Sciatic nerve (tissue), 2 donors: ENCODE measurements at places on chromosomes 7 and 10.

GRCh38 chr7:47720141-47720906 is 138.4 kb upstream of the TNS3 start:
- DNase-seq: no peak

GRCh38 chr7:84914598-84914997 is 272.3 kb downstream of the SEMA3D start:
- no peak for DNase-seq

DNA sequence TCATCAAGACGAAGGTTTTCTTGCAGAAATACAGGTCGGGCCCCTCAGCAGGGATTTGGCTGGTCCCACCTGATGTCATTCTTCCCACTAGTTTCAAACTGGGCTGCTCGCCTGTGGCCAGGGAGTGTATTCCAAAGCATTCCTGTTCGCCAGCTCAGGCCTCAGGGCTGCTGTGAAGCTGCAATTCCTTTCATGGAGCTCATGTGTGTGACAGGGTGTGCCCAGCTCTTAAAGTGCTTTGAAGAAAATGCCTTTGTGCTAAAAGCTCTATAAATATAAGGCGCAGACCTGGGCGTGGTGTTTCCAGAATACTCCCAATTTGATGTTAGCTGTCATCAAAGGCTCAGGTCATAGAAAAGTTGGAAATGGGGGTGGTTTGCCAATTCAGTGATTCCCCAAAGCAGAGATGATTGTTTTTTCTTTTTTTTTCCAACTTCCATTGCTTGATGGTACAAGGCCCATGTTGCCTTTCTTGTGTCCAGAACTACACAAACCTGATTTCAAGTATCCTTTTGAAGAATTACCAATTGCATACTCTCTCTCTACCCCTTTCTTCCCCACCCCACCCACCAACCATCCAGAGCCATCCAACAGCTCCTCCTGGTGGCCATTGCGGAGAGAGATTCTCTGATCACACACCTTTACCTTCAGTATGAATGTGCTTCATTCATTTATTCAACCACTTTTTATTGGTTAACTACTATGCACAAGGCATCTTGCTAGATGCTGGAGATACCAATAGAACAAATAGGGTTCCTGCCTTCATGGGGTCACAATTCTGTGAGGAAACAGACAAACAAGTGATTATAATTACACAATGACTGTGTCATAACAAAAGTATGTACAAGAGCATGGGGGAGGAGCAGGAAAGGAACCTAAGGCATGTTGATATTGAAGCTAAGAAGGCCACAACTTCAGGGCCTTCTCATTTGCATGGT is 297.3 kb upstream of the LYZL1 start:
- no peak for DNase-seq

- DNase-seq: no peak
Observed at GRCh38 chr7:138992052-138992531, 10.9 kb upstream of the KIAA1549 start.

DNA sequence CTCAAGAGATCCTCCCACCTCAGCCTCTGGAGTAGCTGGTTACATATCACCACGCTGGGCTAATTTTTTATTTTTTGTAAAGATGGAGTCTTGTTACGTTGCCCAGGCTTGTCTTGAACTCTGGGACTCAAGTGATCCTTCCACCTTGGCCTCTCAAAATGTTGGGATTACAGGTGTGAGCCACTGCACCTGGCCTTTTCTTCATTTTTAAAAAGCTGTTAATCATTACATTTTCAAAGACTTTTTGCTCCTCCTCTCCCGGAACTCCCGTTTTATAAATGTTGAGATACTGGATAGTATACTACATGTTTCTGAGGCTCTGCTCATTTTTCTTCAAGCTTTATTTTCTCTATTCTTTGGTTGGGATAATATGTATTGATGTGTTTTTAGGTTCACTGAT is 16.4 kb downstream of the AOAH start:
- no peak for DNase-seq

DNA sequence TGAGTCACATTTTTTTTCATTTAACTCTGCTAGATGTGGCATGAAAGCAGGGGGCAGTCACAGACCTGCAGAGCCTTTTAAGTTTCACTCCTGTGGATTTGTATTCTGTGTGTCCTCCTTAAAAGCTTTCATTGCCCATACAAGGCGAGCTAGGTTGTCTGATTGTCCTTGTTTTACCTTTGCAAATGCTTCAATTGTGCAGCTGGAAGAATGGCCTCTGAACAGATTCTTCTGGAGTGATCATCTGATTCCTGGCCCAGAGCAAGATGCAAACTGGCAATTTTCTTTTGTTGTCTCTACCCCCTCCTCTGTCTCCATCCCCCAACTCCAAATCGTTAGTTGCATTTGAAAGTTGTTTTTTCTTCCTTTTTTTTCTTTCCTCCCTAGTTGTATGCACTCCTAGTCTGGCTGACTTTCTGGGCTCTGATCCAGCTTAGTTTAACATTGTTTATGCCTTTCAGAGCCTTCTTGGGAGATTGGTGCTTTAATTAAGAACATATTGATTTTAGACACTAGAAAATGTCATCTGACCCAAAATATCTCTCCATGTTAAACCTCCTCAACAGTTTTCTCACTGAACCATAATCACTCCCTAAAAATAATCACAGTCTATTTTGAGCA is 150.2 kb downstream of the REEP3 start:
- no peak for DNase-seq

DNA sequence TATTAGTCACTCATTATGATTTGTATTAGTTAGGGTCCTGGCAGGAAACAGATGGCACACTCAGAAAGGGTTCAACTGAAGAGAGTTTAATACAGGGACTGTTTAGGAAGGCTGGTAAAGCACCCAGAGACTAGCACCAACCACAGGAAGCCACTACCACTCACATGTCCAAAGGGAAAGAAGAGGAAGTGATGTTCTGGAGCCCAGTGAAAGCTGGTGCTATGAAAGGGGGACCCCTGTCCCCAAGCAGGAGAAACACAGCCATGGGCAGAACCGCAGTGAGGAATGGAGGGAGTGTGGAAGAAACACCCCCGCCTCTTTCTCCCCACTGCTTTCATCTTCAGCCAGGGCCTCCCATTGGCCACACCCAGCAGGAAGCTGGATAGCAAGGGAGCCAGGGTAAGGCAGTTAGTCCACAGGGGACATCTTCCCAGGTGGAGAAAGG is 3.2 kb upstream of the VSIR start:
- DNase-seq: no peak

DNA sequence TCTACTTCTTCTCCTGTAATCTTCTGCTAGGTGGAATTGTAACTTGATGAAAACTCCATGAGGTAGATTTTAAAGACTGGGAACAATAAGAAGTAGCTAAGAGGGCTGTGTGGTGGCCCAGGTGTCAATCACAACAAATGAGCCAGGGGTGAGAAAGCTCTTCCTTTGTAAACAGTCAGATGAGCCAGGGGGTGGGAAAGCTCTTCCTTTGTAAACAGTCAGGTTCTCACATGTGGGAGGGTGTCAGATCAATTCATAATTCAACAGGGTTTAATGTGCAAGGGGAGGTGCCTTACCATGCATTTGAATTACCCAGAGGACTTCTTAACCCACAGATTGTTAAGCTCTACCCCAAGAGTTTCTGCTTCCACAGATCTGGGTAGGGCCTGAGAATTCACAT is 312.4 kb upstream of the AUTS2 start:
- DNase-seq: no peak

DNA sequence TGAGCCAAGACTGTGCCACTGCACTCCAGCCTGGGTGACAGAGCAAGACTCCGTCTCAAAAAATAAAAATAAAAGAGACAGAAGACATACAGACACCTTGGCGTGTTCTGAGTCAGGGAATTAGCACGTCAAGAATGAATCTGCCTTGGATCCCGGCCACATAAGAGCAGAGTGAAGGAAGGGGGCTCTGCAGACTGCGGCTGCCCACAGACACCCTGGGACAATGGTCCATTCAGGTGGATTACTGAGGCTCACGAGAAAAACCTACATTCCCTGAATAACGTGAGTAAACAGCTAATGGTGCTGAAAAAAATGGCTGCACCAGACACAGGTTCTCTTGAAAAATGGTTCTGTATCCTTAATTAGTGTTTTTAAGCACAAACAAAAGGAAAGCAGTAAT is 100.1 kb upstream of the FGFR2 start:
- DNase-seq: no peak

- DNase-seq: no peak
Observed at GRCh38 chr7:24504040-24504439, 69.2 kb upstream of the PALS2 start.

GRCh38 chr10:79084012-79084971 is 15.5 kb downstream of the ZMIZ1 start:
- DNase-seq: peak; percentile 94

DNA sequence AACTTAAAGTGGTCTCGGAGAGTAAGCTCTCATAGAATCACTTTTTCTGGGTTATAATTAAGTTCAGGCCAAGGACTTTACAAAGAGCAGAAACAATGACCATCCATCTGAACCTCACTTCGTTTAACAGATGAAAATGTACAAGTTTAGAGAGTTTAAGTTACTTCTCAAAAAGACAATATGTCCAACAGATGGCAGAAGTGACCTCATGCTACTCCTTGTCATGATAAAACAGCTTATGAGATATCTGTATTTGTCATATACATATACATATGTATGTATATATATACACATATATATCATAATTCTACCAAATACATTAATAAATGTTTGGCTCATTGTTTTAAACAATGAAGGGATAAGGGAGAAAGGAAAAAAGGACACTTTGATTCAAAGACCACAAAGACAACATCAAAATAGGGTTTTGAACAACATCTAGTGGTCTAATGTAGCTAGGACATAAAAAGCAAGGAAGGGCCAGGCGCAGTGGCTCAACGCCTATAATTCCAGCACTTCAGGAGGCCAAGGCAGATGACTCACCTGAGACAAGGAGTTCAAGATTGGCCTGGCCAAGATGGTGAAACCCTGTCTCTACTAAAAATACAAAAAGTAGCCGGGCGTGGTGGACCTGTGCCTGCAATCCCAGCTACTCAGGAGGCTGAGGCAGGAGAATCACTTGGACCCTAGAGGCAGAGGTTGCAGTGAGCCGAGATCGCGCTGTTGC is 17.8 kb downstream of the NAPEPLD start:
- no peak for DNase-seq

DNA sequence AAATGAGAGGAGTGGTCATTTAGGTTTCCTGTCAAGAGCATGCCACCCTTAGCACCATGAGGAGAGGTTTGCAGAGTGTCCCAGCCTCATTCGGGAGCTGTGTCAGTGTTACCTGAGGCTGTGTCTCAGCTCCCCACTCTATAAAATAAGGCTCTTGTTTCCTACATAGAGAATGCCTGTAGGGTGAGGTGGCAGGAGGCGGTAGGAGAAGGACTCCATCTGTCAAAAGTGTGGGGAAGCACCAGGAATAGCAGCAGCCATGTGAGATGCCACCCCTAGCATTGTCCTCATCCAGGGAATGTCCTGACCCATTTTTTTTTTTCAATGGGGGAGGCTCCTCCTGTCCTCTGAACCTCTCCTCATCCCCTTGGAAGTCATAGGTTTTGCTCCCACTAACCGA is 451.2 kb downstream of the PLXNA4 start:
- no peak for DNase-seq

GRCh38 chr10:28606568-28606967 is 70.8 kb upstream of the BAMBI start:
- DNase-seq: no peak

GRCh38 chr7:151129117-151129959 is 38.2 kb downstream of the GBX1 start:
- DNase-seq: no peak

- no peak for DNase-seq
Observed at GRCh38 chr10:3928078-3928477, 143.1 kb upstream of the KLF6 start.

GRCh38 chr10:132974886-132975830 is 32.8 kb upstream of the CFAP46 start:
- peak; percentile 36 for DNase-seq

- peak; percentile 32 for DNase-seq
Observed at GRCh38 chr7:57177856-57178767, 45.9 kb upstream of the ZNF479 start.

- DNase-seq: no peak
Observed at GRCh38 chr7:8217200-8218068, 44.5 kb downstream of the ICA1 start.

DNA sequence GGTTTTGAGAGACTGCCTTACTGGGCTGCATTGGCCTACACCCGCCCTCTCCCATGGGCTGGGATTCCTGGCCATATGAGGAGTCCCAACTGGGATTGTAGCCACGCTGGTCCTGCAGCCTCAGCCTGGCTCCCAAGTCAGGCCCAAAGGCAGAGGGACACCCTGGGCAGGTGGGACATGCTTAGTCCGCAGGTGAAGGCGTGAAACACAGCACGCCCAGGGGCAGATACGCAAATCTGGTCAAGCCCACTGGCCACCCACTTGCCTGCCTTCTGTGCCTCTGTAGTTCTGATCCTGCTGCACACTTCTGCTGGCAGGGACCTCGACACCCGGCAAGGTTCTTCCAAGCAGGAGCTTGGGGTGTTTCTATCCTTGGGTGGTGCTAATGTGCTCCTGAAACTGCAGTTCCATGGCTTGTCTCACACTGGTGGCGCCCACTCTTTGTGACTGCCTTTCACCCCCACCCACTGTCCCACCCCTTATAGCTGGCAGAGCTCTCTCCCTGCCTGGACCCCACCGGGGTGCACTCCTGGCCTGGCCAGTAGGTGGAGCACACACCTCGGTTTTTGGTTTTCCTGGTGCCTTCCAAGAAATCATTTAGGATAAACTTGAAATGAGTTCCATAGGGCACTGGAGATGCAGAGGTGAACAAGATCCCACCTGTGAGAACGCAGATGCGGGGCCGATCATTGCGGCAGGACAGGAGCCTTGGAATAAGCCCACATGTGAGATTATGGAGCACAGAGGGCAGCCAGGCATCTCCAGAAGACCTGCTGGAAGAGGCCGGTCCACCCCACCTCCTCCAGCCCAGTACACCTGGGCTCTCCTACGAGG is 47.9 kb downstream of the MKI67 start:
- peak; percentile 55 for DNase-seq

DNA sequence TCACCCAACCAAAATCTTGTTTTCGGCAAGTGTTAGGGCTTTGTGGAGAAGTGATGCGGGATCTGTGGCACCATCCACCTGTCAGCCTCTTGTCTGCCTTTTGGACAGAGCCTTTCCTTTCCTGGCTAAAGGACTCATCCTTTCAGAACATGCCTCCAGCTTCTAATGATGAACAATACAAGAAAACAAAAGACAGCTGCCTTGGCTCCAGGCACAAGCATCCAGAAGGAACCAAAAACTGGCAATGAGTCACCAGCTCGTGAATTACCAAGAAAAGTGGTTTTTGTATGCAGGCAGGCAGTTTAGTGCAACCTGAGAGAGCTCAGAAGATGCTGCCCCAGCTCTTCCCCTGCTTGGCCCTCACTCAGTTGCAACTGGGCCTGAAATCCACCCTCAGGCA is 84.6 kb upstream of the NAMPT start:
- DNase-seq: no peak

GRCh38 chr10:88491314-88491713 is 91.8 kb downstream of the RNLS start:
- DNase-seq: no peak
